Activated naive CD4-positive, alpha-beta T cell treated with anti-CD3 and anti-CD28 coated beads, Interleukin-2, amount 10 ng/mL, durations not matched to agents 5 hours and 36 hours (primary cell): ENCODE measurements at places on chromosomes 11 and 22. TPM values are rescaled to one million over a fixed set of nuclear protein-coding genes. Genes with fewer than 3 reads are reported as not detected.

Gene CABP2
- not detected for total RNA-seq

Gene GPR83
- not detected for total RNA-seq

Gene TTC36
- total RNA-seq = 0.83 TPM

Gene OLFML1
- not detected for total RNA-seq

Gene MGAT3
- 11.4 TPM for total RNA-seq

Gene IL10RA
- total RNA-seq = 154 TPM

Gene PGA5
- total RNA-seq = not detected

Gene SLC25A45
- 35.5 TPM for total RNA-seq

Gene FDXACB1
- total RNA-seq = 4.1 TPM

Gene IGSF9B
- 179 TPM for total RNA-seq

Gene NEFH
- total RNA-seq = 1.5 TPM

Gene NRIP3
- total RNA-seq = 0.78 TPM

Gene GGTLC3
- not detected for total RNA-seq

Gene DGAT2
- 0.55 TPM for total RNA-seq

Gene TMPRSS5
- 1.2 TPM for total RNA-seq

Gene POU2AF1
- total RNA-seq = 2.2 TPM

Gene C11orf21
- 68.0 TPM for total RNA-seq

Gene TSSK2
- total RNA-seq = not detected

Gene OR52E8
- total RNA-seq = not detected

Gene MS4A6E
- total RNA-seq = not detected

Gene CHADL
- total RNA-seq = 0.34 TPM

Gene C1QTNF5
- not detected for total RNA-seq
